ENCODE measurements at places on chromosomes 5 and 9.
A peak's percentile ranks its signal among the peaks of the same experiment; 100 is the strongest.

GRCh38 chr5:6718161-6718681, 5.0 kb downstream of the TENT4A start:
- DNase-seq, result no peak

DNA sequence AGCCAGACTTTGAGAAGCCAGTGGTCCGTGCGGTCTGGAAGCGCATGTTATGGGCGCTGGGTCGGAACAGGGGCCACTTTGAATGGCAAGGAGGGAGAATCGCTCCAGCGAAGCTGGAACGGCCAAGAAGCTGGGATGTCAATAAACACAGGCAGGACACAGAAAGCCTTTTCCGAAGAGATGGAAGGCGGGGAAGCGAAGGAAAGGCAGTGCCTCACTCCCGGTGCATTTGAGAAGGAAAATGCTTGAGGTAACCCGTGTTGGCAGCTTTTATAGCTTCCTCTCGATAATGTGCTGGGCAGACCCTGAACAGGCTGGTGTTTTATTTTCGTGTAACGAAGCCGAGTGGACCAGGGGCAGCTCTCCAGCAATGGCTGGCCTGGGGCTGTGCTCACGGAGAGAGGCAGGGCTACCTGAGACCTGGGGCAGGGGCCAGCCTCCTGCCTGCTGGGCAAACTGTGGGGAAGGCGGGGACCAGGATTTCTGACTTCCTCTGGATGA, 84.2 kb upstream of the SPRY4 start:
- no peak for DNase-seq

DNA sequence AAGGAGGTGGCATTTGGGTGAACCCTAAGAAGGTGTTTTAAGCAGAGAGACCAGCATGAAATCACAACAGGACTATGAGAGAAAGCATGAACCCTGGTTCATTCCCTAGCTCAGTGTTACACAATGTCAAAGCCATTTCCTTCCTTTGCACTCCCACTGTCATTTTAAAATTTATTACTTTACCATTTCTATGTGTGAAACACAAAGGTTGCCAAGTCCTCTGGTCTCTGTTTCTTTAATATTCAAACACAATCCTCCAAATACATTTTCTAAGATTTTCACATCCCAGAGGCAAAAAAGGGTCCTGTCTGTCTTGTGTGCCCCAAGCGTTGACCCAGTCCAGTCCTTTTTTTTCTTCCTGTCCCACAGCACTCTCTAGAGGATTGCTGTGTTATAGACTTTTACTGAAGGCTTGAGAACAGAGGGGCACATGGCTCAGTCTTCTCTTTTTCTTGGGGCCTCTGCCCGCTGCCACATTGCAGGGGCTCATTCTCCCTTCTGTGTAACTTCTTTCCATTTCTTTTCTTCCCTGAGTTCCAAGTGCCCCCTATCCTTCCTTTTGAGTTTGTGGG, 78.6 kb upstream of the SLC28A3 start:
- no peak for DNase-seq

DNA sequence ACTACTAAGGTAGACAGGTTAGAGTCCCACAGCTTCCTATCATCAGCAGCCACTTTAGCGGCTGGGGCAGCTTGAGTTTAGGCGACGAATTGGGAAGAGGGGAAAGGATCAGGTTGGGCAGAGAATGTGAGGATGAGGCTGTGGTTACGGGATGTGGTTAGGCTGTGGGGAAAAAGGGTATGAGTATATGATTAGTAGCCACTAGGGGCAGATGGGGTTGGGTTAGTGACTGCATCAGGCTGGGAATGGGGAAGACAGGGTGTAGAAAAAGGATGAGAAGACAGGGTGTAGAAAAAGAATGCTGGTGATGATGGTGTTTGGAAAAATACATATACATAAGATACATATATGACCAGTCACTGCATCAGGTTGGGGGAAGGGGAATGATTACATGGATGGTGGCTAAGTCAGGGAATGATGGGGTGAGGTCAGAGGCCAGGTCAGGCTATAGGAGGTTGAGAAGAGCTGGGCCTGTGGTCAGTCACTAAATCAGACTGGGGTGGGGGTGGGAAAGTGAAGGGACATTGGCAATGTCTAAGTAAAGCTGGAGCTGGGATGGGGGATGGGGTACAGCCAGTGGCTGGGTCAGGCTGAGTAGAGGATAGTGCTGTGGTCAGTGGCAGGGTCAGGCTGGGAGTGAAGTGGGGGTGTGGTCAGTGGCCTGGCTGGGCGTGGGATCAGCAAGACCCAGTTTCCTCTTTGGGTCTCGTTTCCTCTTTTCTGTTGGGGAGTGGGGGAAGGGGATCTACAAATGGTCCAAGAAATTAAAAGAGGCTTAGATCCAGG, 2.1 kb downstream of the TLN1 start:
- DNase-seq, result peak; percentile 77

GRCh38 chr5:13378091-13378490, 566.4 kb downstream of the DNAH5 start:
- no peak for DNase-seq

DNA sequence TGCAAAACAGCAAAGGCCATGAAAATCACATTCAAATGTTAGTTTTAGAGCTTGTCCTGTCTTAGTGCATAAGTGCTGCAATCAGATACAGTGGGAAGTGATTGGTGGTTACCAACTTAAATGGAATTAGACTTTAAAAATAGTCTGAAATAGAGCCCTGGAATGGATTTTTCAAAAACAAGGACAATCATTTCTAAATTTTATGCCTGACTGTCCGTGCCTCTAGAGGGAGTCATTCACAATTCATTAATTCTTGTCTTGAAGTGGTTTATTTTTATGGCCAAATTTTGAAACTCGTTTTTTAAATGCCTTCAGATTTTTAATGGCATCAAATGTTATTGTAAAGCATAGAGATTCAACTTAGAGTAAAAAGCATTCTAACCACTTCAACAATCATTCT, 561.8 kb upstream of the DAB2 start:
- no peak for DNase-seq

- no peak for DNase-seq
These were observed 45.9 kb downstream of the ANXA2R start for GRCh38 chr5:42994246-42994554.

DNA sequence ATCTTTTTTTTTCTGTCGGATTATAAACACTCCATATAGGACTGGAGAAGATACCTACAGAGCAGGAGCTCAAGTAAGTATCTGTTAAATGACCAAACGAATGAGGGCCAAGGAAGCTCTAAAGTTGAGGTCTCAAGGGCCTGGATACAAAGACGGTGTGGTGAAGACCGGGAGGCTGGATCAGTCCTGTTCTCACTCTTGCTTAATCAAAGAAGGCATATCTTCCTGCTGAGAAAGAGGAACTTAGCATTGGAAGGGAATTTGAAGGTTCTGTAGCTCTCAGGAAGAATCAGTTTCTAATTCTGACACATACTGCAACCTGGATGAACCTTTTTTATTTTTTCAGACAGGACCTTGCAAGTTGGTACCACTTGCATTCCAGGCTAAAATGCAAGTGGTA, 28.3 kb upstream of the PAX5 start:
- DNase-seq, result no peak

DNA sequence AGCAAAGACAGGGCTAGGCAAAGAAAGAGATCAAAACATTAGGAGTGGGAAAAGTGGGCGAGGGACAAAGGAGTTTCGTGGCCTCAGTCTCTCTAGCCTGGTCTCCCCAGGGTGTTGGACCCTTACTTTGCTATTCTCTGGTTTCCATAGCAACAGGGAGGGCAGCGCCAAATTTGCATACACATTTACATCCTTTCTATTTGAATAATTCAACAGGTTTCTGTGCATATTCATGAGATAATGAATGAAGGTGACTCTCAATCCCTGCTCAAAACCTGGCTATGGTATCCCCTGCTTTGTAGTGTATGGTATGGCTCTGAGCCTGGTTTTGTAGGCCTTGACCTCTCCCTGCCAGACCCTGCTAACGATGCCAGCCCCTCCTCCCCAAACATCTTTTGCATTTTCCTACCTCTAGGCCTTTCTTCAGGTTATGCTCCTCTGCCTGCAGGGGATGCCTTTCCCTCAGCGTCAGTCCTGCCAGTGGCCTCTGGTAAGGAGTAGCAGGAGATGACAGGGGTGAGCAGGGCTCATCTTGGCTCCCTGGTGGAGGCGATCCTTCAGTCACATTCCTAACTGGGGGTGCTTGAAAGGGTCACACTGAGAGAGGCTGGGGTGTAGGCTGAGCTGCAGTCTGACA, 9.8 kb downstream of the RPP25L start:
- DNase-seq, result no peak

GRCh38 chr5:15844253-15844652, 335.3 kb downstream of the MARCHF11 start:
- no peak for DNase-seq

DNA sequence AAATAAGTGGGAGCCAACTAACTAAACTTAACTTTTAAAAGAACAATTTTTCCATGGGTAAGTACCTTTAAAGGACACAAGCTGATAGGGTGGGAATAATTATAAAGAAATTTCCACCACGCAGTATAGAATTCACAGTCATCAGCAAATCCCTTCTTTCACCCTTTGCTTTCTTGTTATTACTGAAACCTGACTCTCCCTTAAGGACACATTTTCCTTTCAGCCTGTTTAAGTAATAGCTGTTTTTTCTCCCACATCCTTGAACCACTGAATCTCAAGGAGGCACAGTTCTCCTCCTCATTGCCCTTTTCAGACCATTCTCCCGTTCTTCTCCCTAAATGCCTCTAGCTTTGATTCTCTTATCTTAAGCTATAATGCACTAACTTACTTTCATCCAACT, 6.3 kb downstream of the C5orf15 start:
- no peak for DNase-seq
